Right ventricle myocardium inferior (tissue), 1 donor: ENCODE measurements at places on chromosomes 5 and 9. TPM values are rescaled to one million over a fixed set of nuclear protein-coding genes. Genes with fewer than 3 reads are reported as not detected.

- no peak for DNase-seq
Measured at GRCh38 chr5:102539996-102540728, 41.4 kb upstream of the SLCO6A1 start.

MARCHF11 gene
- 5.4 TPM for total RNA-seq

DNA sequence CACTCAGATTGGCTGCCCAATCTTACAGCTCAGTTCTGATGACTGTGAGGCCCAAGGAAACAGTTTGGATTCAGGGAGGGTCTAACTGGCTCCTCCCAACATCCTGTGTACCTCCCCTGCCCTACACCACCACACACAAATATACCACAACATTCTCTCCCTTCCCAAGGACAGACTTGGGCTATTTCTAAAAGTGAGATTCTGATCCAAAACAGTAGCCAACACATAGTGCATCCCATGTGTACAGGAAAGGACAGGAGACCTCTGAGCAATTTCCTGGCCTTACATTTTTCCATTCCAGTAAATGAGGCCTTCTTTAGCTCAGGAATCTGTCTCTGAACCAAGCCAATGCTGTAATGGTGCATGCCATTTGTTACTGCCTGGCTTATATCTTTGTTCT lies 20.8 kb downstream of the ZNF366 start:
- no peak for DNase-seq

ACOT12 gene
- total RNA-seq: not detected

NTNG2 gene
- total RNA-seq: 1.4 TPM

NEUROG1 gene
- not detected for total RNA-seq

PTGS1 gene
- total RNA-seq: 4.0 TPM

DNA sequence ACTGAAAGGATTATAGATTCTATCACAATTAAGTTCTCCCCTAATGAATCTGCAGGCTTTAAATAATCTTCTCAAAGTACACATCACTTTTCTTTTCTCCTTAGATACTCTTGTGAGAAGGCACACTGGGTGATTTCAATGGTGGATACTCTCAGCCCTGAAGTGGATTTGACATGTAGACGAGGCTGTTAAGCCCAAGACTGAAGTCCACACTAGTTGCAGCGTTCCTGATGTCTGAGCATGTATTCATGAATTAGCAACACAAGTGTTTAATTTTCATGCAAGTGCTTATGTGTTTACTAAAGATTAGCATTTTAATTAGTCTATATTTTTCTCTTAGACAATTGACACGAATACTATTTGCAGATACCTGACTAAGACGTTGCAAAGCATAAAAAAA lies 218.9 kb downstream of the TMEM161B start:
- no peak for DNase-seq
